SHP77 (cell line): ENCODE measurements at places on chromosomes 2 and 18.

DNA sequence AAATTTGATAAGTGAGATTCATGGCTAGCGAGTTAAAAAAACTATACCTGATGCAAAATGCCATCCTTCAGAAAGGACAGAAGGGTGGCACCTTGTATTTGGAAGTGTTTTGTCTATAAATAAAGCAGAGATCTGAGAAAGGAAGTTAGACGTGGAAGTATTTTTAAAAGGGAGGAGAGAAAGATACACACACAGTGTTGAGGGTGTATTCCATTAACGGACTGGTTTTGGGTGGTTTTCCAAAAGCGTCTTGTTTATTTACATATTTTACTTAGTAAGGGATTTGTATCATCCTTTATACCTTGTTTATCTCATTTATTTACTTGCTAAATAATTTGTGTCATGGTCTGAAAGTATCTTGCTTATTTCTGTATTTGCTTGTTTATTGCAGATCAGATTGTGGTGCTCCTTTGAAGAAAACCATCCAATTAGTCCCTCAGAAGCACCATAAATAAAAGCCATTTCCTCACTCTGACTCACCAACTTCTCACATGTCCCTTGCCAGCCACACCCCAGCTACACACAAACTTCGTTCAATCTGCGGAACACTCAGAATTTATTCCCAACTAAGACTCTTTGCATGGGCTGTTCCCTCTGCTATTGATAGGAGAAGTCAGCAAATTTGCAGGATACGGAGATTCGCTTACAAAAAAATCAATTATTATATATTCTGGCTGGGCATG is 90.8 kb downstream of the FAM124B start:
- no peak for DNase-seq

DNA sequence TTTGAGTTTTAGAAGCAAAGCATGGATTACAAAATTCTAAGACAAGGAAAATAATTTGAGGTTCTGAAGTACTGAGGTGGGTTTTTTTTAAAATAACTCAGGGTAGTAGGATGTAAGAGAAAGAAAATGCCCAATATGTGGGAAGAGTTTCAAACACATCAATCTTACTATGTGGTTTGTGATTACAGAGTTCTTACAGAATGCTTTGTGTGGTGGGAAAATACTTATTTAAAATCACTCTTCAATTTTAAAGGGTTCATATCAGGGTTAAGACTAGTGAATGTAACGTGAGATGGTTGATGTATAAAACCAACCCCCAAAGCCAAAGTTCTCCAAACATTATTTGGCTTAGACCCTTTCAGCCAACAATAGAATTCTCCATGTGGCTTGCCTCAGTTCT is 173.5 kb downstream of the UBE2E3 start:
- DNase-seq, result no peak

GRCh38 chr18:58803978-58804377 is 60.7 kb upstream of the ZNF532 start:
- DNase-seq, result no peak

GRCh38 chr2:7119132-7119835 is 202.1 kb downstream of the RNF144A start:
- DNase-seq, result peak; percentile 21

GRCh38 chr2:234650911-234651310 is 154.0 kb upstream of the ARL4C start:
- DNase-seq, result no peak

- DNase-seq, result no peak
Observed at GRCh38 chr18:61662726-61663125, 230.1 kb downstream of the RNF152 start.

GRCh38 chr2:231069379-231070054 is 12.8 kb downstream of the PSMD1 start:
- DNase-seq, result no peak

- no peak for DNase-seq
Observed at GRCh38 chr18:21453511-21453901, 147.0 kb downstream of the ESCO1 start.

DNA sequence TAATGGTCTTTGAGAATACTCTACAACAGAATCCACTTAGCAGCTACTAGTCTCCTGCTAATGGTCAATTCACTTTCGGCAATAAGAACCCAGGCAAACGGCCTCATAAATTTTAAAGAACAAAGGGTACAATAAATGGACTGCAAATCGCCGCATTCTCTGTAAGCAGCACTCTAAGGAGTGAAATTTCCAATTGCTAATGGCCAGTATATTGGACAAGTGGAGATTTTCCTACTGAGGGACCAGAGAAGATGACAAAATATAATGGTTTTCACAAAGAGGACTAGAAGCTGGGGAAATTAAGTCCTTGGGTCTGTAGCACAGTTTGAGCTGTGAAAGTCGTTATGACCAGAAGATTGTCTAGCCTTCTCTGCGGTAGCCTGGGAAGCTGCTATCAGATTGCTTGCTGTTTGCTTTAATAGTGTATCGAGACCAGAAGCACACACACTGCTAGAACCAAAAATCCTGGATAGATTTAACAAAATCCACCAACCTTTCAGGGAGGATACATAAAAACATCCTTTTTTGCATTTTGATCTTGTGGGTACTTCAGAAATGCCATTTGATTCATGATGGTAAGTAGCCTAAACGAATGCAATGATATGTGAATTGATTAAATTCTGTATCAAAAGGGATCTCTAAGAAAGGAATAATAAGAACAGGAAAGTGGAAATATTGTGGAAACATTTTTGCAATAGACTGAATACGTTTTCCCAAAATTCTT is 53.6 kb upstream of the ATP8B1 start:
- no peak for DNase-seq

DNA sequence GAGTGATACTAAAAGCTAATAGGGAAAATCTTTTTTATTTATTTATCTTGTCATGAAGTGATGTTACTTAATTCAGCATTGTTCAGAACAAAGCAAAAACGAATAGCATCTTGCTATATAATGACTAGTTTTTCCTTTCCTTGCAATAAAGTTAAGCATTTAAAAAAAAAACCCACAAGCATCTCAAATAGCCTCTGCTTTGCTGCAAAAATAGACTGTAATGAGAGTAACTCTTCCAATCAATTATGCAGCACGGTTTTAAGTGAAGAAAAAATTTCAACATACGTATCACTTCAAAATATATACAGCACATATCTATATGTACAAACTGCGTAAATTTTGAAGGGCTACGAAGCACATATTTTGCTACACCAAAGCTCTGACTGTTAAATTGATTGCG is 153.3 kb upstream of the VRK2 start:
- no peak for DNase-seq

DNA sequence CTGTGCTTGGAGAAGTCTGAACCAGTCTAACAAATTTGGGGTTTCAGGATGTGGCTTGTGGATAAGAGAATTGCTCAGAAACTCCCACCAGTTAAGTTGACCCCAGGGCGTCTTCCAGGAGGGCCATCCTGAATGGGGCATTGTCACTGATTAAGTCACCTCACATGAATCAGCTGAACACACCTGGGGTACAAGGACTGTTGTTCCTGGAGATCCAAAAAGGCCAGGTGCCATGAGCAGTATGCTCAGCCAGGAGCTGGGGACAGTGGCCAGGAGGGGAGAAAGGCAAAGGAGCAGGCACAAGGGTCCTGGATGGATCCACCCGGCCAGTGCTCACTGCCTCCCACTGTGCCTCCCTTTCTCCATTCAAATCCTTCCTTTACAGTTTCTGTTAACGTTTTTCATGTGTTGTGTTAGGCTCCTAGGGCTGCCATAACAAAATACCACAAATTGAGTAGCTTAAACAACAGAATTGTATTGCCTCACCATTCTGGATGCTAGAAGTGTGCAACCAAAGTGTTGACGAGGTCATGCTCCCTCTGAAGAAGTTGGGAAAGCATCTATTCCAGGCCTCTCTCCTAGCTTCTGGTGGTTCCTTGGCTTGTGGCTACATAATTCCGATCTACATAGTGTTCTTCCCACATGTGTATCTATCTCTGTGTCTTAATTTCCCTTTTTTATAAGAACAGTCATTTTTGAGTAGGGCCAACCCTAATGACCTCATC is 33.4 kb downstream of the TRABD2A start:
- no peak for DNase-seq

GRCh38 chr2:149050188-149050587 is 11.7 kb downstream of the LYPD6B start:
- DNase-seq, result no peak

DNA sequence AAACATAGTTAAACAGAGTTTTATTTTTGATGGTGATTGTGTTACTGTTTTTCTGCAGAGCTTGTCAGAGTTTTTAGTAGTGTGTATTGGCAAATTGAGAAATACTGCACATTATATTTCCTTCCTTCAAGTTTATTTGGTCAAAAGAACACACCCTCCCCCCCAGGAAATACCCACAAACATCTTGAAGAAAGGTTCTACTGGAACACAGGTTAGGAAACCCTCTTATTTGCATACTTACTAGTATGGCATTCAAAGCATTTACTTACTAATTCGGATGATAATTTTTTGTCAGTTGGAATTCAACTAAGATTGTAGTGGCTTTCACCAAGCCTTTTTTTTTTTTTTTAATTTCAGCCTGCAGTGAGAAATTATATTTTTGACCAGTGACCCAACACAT is 9.1 kb downstream of the CAB39 start:
- no peak for DNase-seq

GRCh38 chr2:127573298-127573697 is 37.8 kb downstream of the MYO7B start:
- no peak for DNase-seq

GRCh38 chr18:49352321-49352720 is 108.1 kb downstream of the DYM start:
- DNase-seq, result no peak

GRCh38 chr18:79005653-79006052 is 26.0 kb downstream of the SALL3 start:
- no peak for DNase-seq

GRCh38 chr2:204177251-204177976 is 240.9 kb downstream of the ICOS start:
- DNase-seq, result no peak

- no peak for DNase-seq
Observed at GRCh38 chr18:28718696-28719095, 541.8 kb upstream of the CDH2 start.

GRCh38 chr2:47038656-47039488 is 116.2 kb downstream of the STPG4 start:
- no peak for DNase-seq

- DNase-seq, result no peak
Observed at GRCh38 chr2:176076796-176077195, 7.0 kb downstream of the EVX2 start.

- DNase-seq, result no peak
Observed at GRCh38 chr2:45782986-45783385, 131.5 kb downstream of the PRKCE start.

GRCh38 chr2:235396071-235396846 is 97.6 kb upstream of the AGAP1 start:
- DNase-seq, result no peak

- no peak for DNase-seq
Observed at GRCh38 chr2:223043164-223043941, 8.6 kb upstream of the KCNE4 start.

DNA sequence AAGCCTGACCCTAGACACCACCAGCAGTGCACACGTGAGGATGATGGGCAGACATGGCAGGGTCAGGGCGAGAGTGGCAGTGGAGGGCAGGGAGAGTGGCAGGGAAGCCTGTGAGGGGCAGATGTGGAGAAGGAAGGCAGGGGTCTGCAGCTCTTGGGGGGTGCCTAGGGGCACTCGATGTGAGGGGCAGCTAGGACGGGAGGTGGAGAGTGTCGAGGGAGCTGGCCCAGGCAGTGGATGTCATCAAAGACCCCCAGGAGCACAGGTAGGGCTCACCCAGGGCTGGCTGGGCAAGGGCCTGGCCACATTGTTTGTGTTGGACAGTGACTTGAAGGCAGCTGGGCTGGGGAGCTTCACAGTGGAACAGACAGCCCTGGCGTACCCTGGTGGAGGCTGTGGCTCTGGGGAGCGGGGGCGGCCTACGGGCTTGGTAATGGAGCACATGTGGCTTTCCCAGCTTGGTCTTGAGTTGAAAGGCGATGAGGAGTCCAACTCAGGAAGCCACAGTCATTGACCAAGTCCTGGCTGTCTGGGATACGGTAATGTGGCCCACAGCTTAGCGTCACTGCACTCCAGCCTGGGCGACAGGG is 87.1 kb downstream of the RTP5 start:
- no peak for DNase-seq

- no peak for DNase-seq
Observed at GRCh38 chr2:25912851-25913695, 34.8 kb upstream of the ASXL2 start.

DNA sequence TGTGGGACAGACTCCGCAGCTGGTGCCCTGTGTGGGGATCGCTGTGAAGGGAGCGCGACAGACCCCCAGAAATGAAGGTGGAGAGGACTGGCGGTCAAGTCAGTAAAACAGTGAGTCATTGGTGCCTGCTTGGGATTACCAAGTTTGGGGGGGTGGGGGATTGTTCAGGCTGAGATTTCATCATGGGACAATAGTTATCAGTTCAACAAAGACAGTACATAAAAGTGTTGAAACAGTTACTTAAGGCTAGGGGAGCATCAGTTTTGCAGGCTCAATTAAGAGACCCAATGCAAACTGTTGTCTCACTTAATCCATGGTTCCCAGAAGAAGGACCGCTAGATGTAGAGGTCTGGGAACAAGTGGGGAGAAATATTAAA is 42.4 kb upstream of the PDK1 start:
- no peak for DNase-seq

GRCh38 chr2:84964406-84965191 is 6.4 kb upstream of the KCMF1 start:
- DNase-seq, result no peak

DNA sequence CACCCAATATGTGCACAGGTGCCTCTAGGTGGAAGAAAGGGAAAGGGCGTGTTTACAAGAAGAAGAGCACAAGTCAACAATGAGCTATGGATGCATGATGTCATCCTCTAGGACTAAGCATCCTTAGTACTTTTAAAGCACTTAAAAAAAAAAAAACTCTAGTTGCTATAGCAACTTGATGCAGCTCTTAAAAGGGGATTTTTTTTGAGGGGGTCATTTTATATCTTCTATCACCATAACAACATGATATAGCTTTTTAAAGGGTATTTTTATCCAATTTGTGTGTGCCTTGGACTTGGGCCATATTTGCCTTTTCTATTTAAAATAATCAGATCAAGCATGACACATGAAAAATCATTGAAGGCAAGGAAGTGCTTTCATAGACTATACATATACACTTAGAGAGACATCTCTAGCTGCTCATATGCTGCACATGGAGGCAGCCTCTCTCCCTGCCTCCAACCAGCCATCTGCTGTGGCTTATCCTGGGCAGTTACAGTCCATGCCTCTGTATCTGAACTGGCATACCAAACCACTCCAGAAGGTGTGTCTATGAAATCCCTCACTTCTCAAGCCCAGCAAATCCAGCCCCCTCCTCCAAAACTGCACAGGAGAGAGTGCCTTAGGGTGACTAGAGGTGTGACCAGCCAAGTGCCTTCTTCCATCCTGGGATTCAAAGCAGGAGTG is 165.4 kb downstream of the MSH2 start:
- peak; percentile 2 for DNase-seq

DNA sequence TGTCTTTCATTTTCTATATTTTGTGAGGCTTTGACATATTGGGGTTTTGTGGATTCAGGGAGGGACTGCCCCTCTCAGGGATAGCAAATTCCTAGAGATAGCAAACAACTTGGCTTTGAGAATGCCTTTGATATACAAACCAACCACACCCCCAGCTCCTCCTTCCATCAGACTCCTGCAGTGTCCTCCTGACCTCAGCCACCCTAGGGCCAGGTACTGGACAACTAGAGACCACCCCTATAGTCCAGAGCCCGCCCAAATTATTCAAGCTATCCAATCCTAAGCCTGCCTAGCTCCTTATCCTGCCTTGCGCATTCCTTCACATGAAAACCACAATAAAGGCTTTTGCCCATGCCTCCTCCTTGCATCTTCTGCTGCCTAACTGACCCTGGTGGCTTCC is 22.9 kb upstream of the STAM2 start:
- no peak for DNase-seq
